SHP77 (cell line): ENCODE measurements at places on chromosomes 13 and 19.

DNA sequence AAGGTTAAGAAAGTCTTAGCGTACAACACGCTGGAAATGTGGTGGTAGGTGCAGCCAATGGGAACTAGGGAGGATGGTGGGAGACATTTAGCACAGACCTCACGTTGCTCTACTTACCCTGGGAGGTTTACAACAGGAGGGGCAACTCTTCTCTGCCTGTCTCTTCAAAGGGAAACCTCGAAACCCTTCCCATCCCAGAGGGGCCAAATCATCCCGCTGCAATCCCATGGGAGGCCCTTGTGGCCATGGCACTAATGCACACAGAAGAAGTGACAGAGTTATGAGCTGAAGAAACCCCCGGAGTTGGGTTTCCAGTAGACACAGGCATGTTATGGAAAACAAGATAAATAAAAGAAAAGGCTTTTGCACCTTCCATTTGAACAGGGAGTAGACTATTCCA is 35.6 kb downstream of the SHISA2 start:
- DNase-seq: no peak

DNA sequence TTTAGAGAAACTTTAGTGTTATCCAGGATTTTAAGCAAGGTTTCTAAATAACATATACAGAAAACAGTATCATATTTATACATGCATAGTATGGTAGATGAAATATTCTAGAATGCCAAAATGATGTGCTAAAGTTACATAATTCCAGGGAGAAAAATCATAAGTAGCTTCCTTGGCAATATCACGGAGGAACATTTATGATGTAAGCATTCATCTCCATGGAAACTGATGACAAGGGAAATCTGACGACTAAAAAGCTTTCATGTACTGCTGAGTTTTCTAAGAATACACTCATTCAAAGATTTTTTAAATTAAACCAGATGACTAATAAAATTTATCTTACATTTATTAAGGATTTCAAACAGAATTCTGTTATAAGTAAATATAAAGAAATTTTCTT is 4.7 kb downstream of the TEX30 start:
- DNase-seq: no peak

GRCh38 chr19:51803967-51804366 is 9.0 kb downstream of the FPR3 start:
- no peak for DNase-seq

DNA sequence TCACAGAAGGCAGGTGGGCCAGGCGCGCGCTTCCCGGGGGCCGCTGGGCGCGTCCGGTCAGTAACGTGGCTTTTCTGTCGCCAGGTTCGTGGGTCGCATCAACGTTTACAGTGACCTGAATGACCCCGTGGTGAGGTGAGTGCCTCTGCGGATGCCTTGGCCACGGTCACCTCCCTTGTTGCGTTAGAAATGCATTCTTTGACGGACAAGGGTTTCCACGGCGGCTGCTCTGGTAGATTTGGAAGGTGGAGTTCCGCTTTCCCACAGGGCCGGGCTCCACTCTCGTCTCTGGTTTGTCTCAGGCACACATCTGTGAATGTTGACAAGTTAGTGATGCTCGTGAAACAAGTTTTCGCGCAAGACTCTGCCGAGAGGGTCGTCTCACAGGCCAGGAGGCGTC is 130.0 kb downstream of the ATP11A start:
- no peak for DNase-seq

DNA sequence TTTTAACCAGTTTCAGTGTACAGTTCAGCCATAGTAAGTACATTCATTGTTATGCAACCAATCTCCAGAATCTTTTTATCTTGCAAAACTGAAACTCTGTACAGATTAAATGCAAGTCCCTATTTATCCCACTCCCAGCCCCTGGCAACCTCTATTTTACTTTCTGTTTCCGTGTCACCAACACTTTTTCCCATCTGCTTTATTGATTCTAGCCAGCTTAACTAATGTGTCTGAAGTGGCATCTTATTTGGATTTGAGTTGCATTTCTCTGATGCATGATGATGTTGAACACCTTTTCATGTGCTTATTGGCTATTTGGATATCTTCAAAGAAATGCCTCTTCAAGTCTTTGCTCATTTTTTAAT is 18.9 kb downstream of the SPATA13 start:
- no peak for DNase-seq

DNA sequence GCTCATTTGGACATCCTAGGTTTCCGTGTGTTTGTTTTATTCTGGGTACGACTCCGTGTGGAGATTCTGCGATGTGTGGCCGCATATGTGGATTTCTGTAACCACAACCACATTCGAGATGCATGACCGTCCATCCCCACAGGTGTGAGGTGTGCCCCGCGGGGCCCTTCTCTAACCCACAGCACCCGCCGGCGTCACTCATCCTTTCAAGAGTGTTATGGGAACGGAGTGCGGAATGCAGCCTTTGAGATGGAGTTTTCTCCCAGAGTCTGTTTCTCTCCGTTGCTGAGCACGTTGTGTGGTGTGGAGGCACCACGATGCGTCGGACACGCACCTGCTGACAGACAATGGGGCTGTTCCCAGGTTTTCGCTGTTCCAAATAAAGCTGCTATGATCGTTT is 40.0 kb downstream of the C13orf46 start:
- no peak for DNase-seq

- no peak for DNase-seq
Measured at GRCh38 chr13:99320693-99321481, 13.7 kb upstream of the GPR183 start.

- DNase-seq: no peak
Measured at GRCh38 chr13:81018936-81019335, 678.0 kb upstream of the SPRY2 start.

- no peak for DNase-seq
Measured at GRCh38 chr19:45878043-45878794, 7.7 kb downstream of the IRF2BP1 start.

DNA sequence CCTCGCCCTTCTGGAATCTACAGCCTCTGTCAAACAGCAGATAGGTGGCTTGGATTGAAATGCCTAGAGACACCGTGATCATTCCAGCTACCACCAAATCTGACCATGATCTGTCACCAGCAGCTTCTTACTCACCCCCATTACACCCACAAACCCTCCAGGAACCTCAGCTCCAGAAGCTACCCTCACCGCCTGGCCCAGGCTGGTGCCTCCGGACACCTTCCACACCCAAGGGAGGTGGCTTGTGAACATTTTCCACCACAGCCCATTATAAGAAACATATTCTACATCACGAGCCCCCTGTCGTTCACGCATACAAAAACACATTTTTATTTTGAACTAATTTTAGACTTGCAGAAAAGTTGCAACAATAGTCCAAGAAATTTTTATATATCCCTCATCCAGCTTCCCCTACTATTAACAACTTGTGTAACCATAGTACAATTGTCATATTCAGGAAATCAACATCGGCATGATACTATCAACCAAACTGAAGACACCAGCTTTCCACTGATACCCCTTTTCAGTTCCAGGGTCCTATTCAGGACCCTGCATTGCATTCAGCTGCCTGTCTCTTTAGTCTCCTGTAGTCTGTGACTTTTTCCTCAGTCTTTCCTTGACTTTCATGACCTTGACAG is 15.4 kb upstream of the UBE2L5 start:
- no peak for DNase-seq
